Activated CD4-positive, alpha-beta T cell treated with anti-CD3 and anti-CD28 coated beads, Interleukin-2, amount 50 U/mL, for 48 hours (primary cell): ENCODE measurements at places on chromosomes 2 and 18.

GRCh38 chr18:24778810-24779418 is 318.5 kb downstream of the HRH4 start:
- no peak for DNase-seq

DNA sequence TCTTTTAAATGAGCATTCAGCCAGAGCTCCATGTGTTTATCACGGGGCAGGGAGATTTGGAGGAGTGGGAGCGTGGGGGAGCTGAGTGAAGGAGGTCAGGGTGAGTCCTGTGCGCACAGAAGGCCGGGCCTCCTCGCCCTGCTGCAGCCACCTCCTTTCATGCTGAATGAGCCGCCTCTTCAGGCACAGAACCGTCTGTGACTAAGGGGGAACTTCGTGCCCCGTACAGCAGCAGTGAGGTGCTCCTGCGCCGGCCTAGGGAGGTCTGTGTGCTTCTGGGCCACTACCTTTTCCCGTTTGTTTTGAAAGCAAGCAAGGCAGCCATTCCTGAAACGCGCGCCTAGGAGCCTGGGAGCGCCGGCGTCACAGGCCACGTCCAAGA is 27.1 kb upstream of the ZNF516 start:
- DNase-seq, result no peak

DNA sequence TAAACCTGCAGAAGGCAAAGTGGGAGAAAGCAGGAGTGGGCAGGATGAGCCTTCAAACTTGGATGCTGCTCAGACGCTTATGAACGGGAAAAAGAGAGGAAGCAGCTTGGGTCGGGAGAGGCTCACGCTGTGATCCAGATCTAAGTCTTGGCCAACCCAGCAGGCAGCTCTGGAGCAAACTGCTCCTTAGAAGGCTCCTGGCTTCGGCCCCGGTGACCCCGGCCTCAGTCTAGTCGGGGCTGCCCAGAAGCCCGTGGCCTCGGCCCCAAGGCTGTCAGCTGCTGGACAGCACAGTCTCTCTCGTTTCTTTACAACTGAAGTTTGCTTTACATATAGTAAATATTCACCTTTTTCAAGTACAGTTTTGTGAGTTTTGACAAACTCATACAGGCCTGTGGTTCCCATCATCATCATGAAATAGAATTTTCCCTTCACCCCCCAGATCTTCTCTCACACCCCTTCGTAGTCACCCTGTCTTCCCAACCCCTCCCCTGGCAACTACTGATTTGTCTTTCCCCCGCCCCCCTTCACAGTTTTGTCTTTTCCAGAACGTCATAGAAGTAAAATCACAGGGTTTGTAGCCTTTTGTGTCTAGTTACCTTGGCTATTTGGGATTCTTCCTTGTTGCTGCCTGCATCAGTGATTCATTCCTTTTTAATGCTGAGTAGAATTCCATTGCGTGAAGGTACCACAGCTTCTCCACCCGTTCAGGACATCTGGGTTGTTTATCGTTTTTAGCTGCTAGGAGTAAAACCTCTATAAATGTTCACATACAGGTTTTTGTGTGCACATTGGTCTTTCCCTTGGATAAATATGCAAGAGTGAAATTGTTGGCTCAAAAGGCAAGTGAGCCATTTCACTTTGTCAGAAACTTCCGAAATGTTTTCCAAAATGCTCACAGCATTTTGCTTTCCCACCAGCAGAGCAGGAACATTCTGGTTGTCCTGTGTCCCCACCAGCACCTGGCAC is 35.1 kb downstream of the MYO7B start:
- DNase-seq, result no peak

DNA sequence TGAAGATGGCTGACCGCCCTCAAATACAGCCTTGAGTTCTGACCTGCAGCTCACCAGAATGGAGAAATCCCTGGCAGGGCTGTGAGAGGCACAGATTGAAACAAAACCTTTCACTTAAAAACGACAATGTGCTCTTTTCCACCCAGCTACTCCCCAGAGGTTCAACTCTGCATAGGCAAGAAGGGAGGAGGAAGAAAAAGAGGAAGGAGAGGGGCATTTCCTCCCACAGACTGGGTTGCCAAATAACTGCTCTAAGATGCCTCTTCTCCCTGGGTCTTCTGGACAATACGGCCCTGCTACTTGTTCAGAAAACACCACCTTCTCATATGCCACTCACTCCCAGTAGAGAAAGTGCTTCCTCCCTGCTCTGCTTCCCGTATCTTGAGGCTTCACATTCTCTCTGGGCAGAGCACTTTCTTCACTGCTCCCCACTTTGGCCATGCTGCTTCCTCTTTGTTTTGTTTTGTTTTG is 136.4 kb upstream of the SLC1A4 start:
- DNase-seq, result no peak

GRCh38 chr2:226002438-226002837 is 602.9 kb downstream of the NYAP2 start:
- DNase-seq, result no peak

DNA sequence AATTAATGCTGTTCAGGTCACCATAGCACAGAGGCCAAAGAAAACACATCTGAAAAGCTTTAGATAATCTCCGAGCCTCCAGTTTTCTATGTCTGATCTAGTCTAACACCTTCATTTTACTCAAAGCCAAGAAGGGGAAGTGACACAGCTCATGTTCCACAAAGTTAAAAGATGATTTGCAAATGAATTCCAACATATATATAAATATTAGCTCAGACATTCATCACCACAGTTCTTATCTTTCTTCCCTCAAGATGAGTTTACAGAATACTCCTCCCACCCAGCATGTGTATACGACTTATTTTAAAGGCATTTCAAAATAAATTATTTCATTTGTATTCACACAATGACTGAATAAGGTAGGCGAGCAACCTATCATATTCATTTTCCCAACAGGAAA is 82.4 kb downstream of the AAK1 start:
- DNase-seq, result no peak

- DNase-seq, result no peak
Measured at GRCh38 chr18:70089858-70090257, 115.6 kb downstream of the RTTN start.

- no peak for DNase-seq
Measured at GRCh38 chr18:8722946-8723820, 17.8 kb downstream of the MTCL1 start.

GRCh38 chr2:197576631-197577030 is 60.8 kb downstream of the MOB4 start:
- DNase-seq, result no peak

GRCh38 chr2:230717600-230717999 is 5.0 kb downstream of the CAB39 start:
- DNase-seq, result no peak

GRCh38 chr2:128275498-128276045 is 43.1 kb downstream of the HS6ST1 start:
- no peak for DNase-seq

DNA sequence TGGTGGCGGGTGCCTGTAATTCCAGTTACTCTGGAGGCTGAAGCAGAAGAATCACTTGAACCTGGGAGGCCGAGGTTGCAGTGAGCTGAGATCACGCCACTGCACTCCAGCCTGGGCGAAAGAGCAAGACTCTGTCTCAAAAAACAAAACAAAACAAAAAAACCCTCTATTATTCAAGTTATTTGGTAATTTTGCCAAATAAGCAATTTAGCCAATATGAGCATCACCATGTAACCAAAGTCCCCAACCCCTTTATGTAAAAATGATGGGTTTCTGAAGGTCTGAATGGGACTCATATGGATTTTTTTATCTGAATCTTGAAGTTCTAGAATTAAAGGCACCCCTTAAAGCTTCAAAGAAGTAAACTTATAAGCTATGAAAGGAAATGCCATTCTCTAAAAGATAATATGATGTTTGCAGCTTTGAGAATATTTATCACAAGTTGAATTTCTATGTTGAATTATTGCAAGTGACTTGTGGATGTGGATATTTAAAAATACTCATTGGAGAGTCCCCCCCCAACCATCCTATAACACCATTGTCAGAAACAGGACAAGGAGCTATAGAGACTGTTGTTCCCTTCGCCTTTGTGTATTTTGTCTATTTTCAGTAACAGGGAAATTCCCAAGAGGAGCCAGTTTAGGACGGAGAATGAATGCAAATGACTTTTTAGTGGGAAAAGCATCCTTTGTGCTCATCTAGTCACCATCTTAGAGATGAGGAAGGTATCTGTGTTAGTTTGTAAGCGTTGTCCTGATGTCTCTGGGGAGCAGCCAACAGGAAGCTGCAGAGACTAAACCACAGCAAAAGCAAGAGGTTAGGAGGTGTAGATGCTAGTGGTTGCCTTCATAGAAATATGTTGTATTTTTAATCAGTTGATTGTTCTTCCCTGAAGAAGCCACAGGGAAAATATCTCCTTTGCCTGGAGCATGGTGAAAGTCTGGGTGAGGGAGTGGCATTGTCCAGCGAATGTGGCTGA is 68.3 kb downstream of the TET3 start:
- DNase-seq, result no peak

- DNase-seq, result peak; percentile 83
Measured at GRCh38 chr2:230658877-230659652, 53.6 kb upstream of the CAB39 start.

DNA sequence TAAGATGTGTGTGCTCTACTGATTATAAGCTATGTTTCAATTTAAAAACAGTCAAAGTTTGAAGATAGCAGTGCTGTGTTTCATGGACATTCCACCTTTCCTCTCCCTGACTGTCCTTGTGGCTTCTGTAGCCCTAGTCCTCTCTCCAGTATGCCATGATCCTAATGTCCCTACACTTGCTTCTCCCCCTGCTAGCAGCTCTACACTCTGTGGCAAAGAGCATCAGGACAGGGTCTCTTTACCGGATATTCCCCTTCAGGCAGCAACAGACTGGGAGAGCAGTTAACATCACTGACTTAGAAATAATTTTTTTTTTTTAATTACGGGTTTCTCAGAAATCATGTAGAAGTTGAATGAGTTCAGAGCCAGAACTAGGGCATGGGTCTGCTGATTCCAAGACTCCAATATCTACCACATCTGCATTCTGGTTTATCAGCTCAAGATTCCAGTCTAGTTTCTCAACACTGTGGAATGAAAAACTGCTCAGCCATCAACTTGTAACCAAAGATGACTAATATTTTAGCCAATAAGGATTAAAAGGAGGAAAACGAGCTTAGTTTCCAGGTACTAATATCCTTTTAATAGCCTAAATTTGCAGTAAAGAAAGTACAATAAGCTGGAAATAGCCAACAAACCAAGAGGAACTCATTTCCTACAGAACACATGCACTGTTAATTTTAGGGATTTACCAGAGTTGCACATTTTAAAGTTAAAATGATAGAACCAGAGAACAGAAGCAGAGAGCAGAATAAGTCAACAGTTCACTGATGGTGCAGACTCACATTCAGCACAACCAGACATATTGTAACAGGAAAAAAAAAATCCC is 45.2 kb downstream of the TMEM131 start:
- no peak for DNase-seq

DNA sequence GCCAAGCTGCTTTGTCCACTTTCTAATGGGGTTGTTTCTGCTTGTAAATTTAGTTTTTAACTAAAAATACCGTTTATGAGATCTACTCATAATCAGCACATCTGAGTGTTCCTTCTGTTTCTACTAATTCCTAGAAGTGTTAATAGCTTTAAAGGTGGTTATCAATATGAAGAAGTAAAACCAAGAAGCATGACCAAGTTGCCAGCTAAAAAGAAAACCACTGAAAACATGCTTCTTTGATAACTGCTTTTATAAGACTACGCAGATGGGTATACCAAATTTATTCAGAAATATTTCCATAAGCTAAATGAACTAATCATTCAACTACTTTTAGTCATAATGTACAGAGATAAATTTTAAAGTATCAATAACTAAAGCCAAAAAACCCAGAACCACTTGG is 101.8 kb downstream of the C2orf74 start:
- no peak for DNase-seq

- no peak for DNase-seq
Measured at GRCh38 chr2:132560562-132560961, 109.4 kb downstream of the LYPD1 start.

GRCh38 chr2:235825946-235826345 is 332.1 kb downstream of the AGAP1 start:
- no peak for DNase-seq

GRCh38 chr2:189661957-189662321 is 680 bp downstream of the ASNSD1 start:
- DNase-seq, result no peak

DNA sequence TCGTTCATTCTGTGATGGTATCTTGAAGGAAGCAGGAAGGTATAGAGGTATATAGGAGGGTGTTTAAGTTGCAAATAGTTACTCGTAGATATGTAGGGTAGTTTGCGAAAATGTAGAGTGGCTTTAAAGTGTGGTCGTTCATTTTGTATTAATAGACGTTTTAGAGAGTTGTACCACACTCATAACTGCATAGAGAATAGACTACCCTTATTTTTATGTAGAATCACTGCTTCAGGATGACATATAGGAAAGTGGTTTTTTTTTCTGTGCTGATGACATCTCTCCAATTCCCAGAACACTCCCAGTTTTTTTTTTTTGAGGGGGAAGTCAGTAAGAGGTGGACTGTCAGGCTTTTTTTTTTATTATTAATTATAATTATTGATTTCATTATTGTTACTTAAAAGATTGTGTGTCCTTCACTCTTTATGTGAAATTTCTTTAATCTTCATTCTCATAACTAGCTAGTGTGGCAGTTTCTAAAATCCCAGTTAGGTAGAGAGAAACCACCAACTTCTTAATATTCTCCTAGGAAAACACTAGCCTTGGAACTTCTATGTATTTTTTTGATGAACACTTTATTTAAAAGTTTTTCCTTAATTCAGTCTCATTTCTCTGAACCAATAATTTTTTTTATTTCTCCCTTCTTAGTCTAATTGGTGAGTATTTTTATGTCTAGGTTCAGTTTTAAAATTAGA is 1.5 kb downstream of the ACTR3 start:
- no peak for DNase-seq

- DNase-seq, result no peak
Measured at GRCh38 chr2:10720947-10721395, 459 bp upstream of the ATP6V1C2 start.

GRCh38 chr2:142879151-142879550 is 1.7 kb downstream of the KYNU start:
- no peak for DNase-seq

DNA sequence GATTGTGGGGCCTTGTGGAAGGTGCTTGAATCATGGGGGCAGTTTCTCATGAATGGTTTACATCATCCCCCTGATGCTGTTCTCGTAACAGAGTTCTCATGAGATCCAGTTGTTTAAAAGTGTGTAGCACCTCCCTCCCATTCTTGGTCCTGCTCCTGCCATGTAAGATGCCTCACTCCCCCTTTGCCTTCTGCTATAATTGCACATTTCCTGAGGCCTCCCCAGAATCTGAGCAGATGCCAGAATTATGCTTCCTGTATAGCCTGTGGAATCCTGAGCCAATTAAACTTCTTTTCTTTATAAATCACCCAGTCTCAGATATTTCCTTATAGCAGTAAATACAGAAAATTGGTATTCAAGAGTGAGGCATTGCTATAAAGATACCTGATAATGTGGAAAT is 15.6 kb upstream of the WDR75 start:
- no peak for DNase-seq

GRCh38 chr2:147040298-147041120 is 804.3 kb upstream of the ACVR2A start:
- DNase-seq, result no peak

DNA sequence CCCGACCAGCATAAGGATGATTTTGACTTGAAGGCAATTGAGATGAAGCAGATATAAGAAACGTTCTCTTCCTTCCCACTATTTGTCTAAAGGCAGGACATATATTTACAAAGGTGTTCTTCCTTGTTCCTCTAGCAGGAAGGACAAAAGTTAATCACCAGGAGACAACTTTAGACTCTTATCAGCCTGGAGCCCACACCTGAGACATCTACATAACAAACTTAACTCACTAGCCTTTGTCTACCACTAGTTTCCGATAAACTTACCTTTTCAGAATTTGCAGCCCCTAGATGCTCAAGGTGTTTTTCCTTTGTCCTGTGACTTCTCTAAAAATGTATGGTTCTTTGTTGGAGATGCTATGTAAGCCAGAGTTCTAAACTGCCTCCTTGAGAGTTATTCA is 1047.8 kb upstream of the NXPH2 start:
- no peak for DNase-seq
